ENCODE measurements at places on chromosomes 5 and 9.
A peak's percentile ranks its signal among the peaks of the same experiment; 100 is the strongest.

DNA sequence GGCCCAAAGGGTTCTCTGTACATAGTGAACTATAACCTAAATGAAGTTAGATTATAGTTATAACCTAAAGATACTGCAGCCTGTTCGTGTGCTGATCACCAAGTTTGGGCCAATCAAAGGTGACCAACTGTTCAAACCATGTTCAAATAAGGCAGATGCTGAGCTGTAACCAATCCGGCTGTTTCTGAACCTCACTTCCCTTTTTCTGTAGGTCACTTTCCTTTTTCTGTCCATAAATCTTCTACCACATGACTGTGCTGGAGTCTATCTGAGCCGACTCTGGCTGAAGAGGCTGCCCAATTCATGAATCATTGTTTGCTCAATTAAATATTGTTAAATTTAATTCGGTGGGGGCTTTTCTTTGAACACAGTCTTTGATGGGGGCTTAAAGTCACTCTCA lies 1920.2 kb downstream of the MAT2B start:
- no peak for DNase-seq

DNA sequence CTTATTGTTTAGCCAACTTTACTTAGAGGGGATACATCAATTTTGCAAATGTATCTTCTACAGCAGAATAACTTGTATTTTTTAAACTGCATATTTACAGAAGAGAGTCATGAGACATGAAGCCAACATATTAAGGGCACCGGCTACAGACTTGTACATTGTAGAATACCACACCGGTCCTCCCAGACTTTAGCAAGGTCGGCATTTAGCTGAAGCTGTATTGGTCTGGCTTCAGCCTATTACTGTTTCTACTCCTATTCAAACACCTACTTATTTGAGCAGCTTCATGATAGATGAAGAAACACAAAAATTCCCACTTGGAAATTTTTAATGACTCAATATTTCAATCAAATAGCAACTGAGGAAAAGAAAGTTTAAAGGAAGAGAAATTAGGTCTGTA lies 33.0 kb downstream of the NR3C1 start:
- no peak for DNase-seq

DNA sequence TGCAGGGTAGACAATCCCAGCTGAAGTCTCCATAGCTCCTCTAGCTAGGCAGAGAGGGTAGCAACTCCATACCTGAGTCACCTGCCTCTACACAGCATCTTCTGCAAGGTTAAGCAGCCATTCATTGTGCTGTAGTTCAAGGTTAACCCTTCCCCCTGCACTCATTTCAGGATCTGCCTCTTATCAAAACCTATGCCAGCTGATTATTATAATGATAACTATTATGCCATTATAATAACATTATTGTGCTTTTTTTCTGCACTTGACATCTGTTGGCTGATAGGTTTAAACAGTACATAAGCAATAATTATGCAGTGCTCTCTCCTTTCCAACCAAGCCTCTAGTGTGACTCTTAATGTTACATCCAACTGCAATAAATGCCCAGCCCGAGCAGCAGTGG lies 17.3 kb downstream of the SIL1 start:
- DNase-seq: no peak

GRCh38 chr5:168463081-168463480 lies 23.2 kb upstream of the RARS1 start:
- no peak for DNase-seq

DNA sequence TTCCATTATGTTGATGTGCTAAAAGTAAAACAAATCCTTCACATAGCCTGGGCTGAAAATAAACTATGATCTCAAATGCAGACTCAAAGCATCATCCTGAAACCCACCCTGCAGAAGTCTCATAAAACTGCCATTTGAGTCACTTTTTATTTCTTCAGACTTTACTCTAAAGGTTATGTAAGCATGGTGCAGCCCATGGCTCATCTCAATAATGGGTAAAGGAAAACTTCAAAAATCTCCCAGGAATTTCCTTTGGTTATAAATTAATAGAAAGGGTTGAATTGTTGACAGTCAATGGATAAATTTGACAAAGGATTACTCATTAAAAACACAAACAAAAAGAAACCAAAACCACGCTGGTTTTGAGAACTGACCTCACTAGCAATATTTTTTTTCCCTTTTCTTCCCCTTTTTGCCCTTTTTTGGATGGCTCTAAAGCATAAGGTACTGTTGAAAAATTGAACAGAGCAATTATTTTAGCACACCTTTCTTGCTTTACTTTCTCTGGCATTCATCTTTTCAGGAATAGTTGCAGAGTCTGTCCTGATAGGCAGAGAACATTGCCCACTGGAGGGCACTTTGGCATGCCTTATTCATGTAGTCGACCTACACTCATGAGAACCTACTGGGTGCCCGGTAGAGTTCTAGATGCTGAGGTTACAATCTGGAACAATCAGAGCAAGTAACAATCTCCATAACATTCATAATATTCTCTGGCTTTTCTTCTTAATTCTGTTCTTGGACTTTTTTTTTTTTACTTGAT lies 191.4 kb downstream of the TMEM167A start:
- DNase-seq: no peak

DNA sequence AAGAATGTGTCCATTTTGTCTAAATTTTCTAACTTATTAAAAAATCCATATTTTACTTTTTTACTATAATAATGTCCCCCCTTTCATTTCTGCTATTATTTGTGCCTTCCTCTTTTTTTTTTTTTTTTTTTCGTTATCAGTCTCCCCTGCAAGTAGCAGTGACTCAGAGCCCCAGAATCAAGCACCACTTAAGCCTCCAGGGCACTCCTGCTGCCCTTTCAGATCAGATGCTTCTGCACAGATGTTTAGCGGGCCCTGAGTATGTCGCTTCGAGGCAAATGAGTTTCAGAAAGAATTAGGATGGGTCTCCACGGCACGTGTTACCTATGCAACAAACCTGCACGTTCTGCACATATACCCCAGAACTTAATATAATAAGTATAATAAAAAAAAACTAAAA lies 11.7 kb downstream of the MED7 start:
- no peak for DNase-seq

DNA sequence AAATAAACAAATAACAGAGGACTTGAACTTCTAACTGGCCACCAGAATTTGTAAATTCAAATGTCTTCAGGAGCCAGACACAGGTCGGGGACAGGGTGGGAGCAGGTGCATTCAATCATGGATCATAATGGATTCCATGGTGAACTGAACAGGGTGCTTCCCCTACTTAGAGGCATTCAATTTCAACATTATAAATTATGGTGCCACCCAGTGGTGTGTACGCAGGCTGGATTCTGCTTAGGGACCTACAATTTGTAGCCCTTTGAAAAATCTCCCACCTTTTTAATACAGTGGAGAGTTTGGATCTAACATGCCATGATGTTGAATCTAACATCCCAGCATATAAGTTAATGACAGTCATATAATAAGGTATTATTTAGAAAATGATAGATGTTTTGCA lies 22.3 kb downstream of the KLF9 start:
- no peak for DNase-seq

- no peak for DNase-seq
These were observed 17.3 kb downstream of the PTGES start for GRCh38 chr9:129735546-129735945.

DNA sequence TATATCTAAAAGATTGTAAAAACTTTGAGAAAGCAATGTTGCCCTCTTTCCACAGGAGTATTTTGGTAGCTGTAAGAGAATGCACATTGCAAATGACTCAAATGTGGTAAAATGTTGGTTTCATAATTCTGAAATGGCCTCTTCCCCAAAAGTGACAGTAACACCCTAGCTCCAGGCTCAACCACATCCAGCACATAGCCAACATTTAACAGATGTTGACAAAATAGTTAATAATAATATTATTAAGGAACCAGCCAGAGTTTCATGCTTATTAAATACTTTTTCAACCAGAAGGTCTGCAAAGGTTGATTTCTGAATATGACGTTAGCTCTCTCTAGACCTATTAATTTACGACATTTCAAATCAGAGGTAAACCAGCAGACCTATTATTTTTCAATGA lies 1.3 kb downstream of the ANXA1 start:
- DNase-seq: no peak

GRCh38 chr5:149464796-149465489 lies 85.9 kb upstream of the IL17B start:
- DNase-seq: no peak

- DNase-seq: peak; percentile 71
These were observed 61.3 kb upstream of the MEGF10 start for GRCh38 chr5:127229185-127229889.

- no peak for DNase-seq
These were observed 86.9 kb downstream of the BASP1 start for GRCh38 chr5:17304282-17304681.

GRCh38 chr9:125431741-125432271 lies 170.2 kb downstream of the GAPVD1 start:
- no peak for DNase-seq

GRCh38 chr9:127030814-127031740 lies 91.4 kb downstream of the ANGPTL2 start:
- DNase-seq: no peak

DNA sequence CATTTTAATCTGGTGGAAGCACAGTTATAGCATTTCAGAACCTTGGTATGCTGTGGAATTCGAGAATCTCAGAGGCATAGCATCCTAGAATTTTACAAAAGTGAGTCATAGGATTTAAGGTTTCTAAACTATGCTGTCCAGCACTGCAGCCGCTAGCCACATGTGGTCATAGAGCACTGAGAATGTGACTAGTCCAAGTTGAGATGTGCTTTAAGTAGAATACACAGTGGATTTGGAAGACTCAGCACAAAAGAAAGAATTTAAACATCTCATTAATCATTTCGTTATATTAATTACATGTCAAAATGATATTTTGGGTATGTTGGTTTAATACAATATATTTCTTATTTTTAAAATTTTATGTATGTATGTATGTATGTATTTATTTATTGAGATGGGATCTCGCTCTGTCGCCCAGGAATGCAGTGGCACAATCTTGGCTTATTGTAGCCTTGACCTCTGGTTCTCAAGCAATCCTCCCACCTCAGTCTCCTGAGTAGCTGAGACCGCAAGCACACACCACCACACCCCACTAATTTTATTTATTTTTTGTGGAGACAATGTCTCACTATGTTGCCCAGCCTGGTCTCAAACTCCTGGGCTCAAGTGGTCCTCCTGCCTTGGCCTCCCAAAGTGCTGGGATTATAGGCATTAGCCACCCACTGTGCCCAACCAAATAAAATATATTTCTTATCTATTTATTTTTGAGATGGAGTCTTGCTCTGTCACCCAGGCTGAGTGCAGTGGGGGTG lies 20.4 kb upstream of the RPS14 start:
- DNase-seq: no peak

DNA sequence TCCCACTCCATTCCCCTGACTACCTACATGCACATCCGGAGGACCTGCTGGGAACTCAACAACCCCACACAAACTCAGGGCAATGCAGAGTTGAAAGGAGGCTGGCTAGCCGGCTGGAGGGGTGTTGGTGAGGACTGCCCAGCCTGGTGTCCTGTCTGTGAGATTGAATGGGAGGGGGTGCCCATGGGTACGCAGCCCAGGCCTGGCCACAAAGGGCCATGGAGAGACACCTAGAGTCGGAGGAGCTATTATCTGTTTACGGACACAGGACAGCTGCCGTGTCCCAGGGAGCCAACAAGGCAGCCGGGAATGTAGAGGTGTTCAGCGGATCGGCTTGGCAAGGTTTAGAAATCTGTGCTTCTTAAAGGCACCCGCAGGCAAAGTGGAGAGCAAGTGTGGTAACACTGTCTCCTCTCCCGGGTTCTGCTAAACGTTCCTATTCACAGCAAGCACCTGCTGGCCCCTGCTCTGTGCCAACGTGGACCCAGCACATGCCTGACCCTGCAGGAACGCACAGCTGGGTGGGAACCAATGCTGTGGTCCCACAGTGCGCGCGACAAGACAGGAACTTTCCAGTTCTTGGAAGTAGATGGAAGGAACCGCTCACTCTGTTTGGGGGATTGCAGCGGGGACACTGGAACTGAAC lies 166.7 kb downstream of the DAB2IP start:
- no peak for DNase-seq

DNA sequence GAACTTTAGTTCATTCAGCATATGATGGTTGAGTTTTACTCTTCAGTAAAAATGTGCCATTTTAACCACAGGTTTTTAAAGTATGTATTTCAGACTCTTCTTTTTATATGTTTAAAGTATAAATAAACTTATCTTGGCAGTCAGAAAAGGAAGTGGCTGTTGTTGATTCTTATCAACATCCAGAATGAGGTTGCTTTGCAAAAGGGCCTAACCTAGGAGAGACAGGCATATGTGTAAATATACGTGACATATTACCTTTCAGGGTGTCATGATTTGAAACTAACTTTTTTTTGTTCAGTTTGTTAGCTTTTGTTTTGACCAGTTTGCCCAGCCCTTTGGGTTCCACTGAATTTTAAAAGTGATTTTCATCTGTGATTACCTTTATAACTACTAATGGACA lies 7.4 kb downstream of the SMARCA2 start:
- no peak for DNase-seq

GRCh38 chr5:170747357-170747756 lies 36.2 kb upstream of the GABRP start:
- no peak for DNase-seq

DNA sequence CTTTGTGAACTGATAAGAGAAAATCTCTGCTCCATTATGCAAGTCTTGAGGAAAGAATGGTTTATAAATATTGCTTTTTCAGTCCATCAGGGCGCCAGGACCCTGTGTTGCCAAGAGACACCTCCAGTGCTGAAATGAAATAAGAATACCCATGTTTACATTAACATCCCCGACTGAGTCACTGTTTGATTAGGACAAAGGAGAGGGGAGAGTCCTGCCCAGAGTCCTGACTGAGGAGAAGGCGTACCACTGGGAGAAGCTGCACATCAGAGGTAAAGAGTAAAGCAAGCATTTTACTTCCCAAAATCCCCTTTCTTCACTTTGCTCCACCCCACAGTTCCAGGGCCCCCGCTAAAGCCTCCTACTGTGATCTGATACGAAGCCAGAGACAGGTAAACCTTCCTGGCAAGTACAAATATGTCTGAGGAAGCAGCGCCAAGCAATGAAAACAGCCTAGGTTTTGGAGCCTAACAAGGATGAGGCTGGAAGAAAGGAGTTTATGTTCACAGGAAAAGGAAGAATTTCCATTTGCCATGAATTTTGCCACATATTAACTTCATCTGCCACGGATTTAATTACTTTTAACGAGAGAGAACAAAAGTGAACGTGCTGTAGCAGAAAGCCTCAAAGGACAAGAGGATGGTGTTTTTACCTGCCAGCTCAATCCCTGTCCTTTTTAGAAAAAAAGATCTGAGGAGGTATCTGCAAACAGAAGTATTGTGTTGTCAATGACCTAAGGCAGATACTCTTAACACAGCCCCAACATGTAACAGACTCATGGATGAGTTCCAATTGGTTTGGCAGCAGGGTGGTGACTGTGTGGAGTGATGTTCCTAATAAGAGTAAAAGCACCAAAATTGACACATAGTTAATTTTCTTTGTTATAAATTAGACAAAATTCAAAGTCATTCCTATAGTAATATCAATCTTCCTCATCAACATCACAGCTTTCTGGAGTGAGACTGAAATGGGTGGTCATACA lies 209.4 kb upstream of the TLE4 start:
- no peak for DNase-seq

GRCh38 chr5:6490246-6490645 lies 41.6 kb downstream of the UBE2QL1 start:
- no peak for DNase-seq

- DNase-seq: no peak
These were observed 24.7 kb downstream of the PHF2 start for GRCh38 chr9:93601063-93601462.

- no peak for DNase-seq
These were observed 134.2 kb upstream of the RGMB start for GRCh38 chr5:98639274-98639673.

All from spinal cord (tissue), 10 donors.